ENCODE measurements at places on chromosomes 16 and 17.

DNA sequence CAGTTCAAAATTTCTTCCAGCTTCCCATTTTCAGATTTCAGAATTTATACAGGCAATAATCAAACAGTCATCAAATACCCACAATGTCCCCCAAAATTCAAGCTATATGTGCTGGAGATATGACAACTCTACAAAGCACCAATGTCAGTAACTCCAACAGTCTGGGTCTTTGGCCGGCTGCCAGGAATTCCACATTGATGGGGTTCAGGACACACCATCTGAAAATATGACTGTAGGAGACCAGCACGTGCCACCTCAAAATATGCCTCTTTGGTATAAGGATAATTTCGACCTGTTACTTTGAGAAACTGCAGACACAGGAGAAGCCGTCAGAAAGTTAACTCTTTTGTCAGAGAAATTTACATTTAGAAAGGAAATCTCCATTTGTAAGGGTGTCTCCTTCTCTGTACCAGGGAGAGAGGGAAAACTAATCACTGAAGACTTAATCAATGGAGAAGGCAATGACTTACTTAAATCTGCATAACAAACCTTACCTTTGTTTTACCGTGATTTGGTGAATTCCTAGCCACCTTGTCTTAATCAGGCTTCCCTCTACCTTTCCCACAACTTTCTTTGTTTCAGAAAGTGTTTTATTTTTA, 594.3 kb upstream of the CDH5 start:
- no peak for DNase-seq

- no peak for DNase-seq
Observed at GRCh38 chr16:63714876-63715275, 1407.0 kb downstream of the CDH11 start.

GRCh38 chr17:75342996-75343395, 53.8 kb upstream of the SLC25A19 start:
- no peak for DNase-seq

DNA sequence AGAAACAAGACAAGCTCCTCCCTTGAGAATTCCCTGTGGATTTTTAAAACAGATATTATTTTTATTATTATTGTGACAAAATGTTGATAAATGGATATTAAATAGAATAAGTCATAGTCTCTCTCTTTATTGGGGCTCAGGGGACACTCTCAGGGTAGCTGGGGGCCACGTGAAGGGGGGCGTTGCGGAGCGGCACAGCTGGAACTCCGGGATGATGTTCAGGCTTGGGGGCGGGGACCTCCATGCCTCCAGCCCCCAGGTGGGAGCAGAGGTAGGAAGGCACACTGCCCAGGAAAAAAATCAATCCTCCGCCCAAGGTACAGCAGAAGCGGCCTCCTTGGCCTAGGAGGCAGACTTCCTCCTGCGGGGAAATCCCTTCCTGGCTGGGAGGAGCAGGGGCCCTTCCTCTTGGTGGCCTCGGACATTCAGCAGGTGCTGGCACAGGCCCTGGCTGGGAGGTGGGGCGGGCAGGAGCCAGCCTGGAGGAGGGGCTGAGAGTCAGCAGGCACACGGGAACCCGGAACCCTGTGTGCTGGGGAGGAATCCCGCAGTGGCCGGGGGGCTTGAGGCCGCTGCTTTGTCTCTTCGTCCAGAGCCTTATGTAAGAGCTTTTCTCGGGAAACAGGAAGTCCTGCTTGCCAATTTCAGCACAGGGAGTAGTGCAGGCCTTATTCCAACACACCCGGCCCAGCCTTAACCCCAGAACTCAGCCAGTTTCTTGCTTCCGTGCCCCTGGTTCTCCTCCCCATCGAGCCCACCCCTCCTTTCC, 591 bp upstream of the TNFSF13 start:
- DNase-seq: peak; percentile 93

DNA sequence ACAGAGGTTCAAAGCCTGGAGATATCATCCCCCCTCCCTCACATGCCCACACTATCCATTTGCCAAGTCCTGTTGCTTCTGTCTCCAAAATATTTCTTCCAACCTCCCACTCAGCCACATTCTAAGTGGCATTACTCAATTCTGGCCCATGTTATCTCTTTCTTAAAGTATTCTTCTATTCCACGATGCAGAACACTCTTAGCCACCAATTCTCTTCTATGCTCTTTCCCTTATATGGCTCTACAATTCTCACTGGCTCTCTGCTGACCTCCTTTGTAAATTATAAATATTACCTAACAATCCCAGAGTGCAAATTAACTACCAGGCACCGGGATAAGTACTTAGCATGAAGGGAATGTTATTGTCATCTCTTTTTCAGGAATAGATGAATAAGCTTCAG, 82.4 kb downstream of the KCNJ2 start:
- no peak for DNase-seq

- DNase-seq: peak; percentile 60
Observed at GRCh38 chr16:19284207-19284606, 1.3 kb upstream of the CLEC19A start.

All from right lobe of liver (tissue), 6 donors.